Non-pigmented ciliary epithelial cell (primary cell): ENCODE measurements at places on chromosomes 16 and 17.

- DNase-seq, result no peak
Measured at GRCh38 chr17:81184555-81184954, 18.5 kb upstream of the AATK start.

DNA sequence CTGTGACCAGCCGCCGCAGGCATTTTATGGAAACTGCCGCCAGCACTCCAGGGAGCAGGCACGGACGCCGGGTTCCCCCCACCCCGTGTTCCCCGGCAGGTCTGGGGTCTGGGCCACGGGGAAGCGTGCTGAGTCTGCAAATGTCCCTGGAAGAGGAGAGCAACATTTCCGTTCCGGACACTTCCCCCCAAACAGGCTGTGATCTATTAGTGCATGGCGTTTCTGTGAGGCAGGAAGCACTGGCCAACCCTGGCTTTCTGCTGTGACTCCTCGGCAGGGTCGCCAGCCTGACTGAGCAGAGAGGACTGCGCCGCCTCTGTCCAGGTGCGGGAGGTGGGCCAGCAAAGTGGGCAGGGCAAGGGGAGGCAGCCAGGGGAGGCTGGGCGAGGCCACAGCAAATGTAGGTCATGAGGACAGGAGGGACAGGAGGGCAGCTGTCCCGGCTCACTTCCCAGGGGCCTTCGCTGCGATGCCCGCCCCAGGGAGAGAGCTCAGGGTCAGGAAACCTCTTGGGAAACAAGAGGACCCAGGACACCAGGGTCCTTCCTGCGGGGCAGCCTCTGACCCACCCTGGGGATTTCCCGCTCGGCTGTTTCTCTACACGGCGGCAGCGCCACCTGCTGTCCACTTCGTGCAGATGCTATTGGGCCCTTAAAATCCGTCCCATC lies 9.5 kb downstream of the FOXF1 start:
- no peak for DNase-seq

DNA sequence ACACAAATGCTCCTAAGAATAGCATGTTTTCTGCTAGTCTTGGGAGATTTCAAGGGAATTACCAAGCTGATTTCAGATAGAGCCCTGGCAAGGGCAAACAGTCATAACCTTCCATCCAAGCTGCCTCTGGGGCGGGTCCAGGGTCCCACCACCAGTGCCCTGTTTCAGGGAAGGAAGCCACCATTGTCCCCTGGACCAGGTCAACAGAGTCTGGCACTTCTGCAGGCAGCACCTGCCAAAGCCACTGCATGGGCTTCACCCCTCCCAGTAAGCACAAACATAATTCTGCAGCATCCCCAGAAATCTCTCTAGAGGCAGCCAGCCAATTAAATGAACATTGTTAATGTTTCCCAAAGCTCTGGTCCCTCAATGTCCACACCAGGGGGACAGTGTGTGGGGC lies 143.0 kb downstream of the SALL1 start:
- DNase-seq, result no peak

GRCh38 chr17:48915459-48916282 lies 7.5 kb downstream of the UBE2Z start:
- peak; percentile 66 for DNase-seq

DNA sequence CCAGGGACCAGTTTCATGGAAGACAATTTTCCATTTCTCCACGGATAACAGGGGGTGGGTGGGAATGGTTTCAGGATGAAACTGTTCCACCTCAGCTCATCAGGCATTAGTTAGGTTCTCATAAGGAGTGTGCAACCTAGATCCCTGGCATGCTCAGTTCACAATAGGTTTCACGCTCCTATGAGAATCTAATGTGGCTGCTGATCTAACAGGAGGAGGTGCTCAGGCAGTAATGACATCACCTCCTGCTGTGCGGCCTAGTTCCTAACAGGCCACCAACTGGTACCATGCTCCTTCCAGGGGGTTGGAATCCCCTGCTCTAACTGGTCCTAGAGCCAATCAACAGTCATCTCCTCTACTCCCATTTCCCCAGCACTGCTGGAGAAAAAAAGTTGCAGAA lies 19.9 kb downstream of the TEX14 start:
- no peak for DNase-seq

DNA sequence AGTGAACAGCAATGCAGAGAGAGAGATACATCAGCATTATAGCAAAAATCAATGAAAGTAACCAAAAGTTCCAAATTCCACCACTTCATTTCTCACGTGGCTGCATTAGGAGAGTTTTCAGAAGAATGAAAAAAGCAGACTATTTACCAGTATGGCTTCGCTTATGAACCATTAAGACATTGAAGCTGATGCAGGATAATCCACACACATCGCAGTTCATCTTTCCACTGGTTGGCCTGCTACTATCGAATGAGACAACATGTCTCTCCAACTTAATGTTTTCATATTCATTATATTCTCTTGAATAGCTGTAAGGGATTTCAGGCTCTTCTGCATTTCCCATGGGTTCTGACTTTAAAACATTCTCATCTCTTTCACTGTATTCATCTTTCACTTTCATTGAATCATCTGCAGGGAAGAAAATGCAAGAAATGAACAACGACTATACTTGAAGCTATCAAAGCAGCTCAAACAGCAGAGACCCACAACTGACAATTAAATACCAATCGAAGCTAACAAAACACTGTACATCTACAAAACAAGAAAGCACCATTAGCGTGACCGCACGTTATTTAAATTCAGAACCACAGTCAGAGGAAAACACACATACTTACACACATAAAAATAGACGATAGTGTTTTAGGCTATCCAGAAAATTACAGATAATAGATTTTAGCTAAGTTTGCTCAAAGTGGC lies 54.9 kb downstream of the GRB7 start:
- DNase-seq, result no peak

DNA sequence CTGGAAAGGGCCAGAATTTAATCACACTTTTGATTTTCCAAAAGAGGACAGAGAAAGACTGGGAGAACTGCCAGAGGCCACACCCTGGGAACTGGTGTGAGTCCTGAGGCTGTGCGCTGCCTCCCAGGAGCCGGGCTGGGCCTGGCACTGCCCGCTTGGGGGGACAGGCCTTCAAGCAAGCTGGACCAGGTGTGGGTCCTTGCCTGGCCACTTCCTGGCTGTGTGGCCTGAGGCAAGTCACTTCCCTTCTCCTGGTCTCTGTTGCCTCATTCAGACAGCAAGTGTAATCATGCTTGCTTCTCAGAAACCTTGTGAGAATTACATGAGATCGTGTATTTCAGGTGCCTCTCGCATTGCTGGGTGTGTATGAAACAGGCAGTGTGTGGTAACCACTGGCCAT lies 143.0 kb downstream of the SNX29 start:
- DNase-seq, result no peak

DNA sequence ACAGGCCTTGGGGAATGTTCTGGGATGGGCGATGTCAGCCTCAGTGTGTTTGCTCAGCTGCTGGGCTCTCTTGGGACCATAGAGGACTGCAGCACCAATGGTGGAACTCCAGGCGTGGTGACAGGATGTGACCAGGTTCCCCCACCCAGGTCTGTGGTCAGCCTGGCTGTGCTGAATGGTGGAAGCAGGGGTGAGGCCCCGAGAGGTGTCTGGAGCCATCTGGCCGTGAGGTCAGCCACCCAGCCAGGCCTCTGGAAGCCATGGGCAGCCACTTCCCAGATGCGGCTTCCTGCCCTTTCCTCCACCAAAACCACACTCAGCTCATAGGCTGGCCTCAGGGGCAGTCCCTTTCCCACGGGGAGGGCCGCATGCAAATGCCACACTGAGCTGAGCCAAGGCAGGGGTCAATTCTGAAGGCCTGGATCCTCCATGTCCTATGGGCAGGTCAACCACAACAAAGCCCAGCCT lies 7.8 kb upstream of the MAPK7 start:
- no peak for DNase-seq

DNA sequence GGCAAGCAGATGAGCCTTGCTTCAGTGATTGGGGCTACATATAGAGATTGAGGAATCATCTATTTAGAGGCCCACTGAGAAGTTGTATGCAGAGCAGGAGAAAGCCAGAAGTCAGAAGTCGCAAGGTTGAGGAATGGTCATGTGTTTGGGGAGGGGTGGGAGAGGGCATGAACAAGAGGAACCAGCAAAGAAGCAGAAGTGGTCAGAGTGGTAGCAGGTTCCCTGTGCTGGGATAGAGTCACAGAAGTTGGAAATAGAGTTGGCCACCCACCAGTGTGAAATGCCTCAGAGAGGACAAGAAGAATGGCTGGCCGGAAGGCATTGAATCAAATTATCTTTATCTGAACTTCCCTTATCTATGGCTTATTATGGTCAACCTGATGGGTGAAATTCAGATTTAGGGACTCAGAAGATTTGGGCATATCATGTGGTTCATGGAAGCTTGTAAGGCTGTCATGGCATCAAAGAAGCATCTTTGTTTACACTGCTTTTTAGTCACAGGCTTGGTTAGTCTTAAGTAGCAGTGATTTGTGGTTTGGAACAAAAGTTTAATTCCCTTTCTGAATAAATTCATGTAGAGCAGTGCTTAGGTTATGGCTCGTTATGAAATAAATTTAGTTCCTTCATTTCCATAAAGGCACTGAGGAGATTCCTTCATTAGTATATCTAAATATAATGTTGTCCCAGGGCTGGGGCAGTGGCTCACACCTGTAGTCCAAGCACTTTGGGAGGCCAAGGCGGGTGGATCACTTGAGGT lies 19.7 kb downstream of the MAP3K3 start:
- DNase-seq, result no peak

GRCh38 chr17:78774956-78775571 lies 7.0 kb downstream of the CYTH1 start:
- DNase-seq, result no peak

GRCh38 chr17:1041746-1042145 lies 44.8 kb downstream of the TIMM22 start:
- no peak for DNase-seq

GRCh38 chr16:48334325-48334724 lies 50.9 kb downstream of the SIAH1 start:
- DNase-seq, result no peak

- DNase-seq, result no peak
Measured at GRCh38 chr16:67726106-67727034, 7.3 kb upstream of the GFOD2 start.

GRCh38 chr17:73585583-73585982 lies 58.7 kb downstream of the SDK2 start:
- no peak for DNase-seq

GRCh38 chr17:49742166-49742638 lies 21.7 kb downstream of the FAM117A start:
- DNase-seq, result no peak

- DNase-seq, result no peak
Measured at GRCh38 chr17:4545217-4545951, 9.8 kb downstream of the MYBBP1A start.

- no peak for DNase-seq
Measured at GRCh38 chr17:58760248-58760647, 4.6 kb downstream of the PPM1E start.

GRCh38 chr16:74078511-74079231 lies 217.9 kb upstream of the PSMD7 start:
- DNase-seq, result no peak

DNA sequence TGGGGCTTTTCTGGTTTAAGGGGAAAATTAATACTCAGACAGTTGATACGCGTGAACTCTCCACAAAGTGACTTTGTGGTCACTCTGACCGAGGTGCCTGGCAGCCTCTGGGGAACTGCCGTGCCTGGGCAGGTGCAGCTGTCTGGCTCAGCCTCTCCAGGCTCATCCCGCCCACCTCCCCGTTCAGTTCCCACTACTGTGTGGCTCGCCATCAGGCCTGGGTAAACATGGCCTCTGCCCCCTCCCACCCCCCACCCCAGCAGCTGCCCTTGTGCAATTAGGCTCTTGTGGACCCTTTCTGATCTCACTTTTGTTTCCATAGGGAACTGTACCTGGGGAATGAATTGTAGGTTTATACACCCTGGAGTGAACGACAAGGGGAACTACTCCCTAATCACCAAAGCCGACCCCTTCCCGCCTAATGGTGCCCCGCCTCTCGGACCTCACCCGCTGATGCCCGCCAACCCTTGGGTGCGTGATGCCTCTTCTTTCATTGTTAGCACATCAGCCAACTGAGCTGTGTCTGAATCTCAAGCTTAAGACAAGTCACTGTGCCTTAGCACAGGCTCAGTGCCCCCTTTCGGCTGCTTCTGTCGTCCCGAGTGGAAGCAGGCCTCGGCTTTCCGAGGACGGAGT lies 27.8 kb downstream of the ZC3H18 start:
- DNase-seq, result no peak

DNA sequence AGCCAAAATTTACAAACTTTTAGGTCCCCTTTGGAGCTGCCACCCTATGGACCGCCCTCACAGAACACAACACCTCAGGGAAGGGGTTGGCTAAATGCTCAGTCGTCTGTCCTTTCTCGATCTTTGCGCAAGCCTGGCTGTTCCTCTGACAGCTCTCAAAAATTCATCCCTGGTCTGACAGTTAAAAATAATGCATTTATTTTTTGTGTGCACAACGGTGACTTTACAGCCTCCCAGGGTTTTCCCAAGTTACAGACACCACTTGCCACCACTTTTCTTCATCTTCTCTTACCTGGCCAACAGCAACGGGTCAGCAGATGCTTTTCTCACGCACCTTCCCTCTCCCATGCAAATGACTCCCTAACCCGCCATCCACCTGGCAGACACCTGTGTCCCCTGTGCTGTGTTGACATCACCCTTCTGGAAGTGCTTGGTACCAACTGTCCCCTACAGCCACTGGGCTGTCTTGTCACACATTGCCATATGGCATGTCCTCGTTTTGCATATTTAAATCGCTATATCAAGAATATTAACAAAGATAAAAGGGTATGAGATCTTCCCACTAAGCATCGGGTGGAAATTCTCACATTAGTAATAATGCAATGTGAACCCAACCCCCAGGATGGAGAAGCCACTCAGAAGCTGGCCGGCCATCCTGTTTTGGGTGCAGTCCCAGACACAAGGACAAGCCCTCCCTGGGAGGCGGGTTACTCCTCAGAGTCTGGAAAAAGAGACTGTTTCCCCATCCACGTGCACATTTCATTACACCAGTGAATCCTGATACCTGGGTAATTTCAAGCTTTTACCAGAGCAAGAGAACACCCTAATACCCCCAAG lies 187.0 kb downstream of the ZFHX3 start:
- DNase-seq, result no peak

DNA sequence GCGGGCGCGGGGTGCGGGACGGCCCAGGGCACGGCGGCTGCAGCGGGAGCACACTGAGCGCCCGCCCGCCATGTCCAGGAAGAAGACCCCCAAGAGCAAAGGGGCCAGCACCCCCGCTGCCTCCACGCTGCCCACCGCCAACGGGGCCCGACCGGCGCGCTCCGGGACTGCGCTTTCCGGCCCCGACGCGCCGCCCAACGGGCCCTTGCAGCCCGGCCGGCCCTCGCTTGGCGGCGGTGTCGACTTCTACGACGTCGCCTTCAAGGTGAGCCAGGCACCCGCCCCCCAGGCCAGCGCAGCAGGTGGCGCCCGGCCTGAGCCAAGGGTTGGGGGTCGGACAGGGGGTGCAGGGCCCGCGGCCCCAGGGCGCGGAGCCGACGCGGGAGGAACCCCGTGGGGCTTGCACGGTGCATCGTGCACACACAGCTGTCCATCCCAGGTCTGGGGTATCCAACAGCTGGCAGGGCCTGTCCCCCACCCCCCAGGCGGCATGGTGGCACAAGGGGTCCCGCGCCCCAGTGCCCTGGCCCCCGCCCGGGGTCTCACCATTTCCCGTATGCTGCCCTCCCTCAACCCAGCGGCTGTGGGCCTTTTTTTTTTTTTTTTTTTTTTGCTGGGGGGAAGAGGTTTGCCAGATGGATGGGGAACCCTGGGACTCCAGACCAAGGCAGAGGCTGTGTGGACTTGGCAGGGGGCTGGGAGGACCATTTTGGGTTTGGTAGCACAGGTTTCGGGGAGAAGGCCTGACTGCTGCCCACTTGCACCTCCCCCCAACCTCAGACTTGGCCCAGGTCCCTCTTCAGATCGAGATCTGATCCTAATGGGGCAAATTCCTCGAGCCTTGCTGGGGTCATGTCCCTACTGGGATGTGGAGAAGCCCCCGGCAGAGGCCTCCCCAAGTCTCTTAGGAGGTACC lies 547 bp downstream of the RAB26 start:
- no peak for DNase-seq

GRCh38 chr17:6492892-6493674 lies 48.8 kb downstream of the PIMREG start:
- DNase-seq, result no peak
